ENCODE measurements at places on chromosomes 16 and 17.

DNA sequence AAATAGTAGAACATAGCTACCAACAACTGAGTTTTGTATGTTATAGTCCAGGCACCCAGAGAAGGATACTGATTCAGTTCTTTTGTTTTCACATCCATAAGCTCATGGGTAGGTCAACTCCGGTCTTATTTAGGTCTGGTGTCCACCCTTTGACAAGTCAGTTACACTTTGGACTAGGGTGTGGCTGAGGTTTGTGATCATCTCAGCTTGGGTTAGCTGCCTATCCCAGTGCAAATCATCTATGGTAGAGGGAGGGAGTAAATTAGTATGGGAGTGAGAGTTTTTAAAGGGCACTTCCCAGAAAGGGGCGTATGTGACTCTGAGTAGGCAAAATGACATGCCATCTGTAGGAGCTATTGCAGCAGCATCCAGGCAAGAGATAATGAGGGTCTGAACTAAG lies 66.1 kb downstream of the TANC2 start:
- DNase-seq = no peak

- no peak for DNase-seq
Measured at GRCh38 chr17:76213491-76213890, 26.8 kb downstream of the RNF157 start.

DNA sequence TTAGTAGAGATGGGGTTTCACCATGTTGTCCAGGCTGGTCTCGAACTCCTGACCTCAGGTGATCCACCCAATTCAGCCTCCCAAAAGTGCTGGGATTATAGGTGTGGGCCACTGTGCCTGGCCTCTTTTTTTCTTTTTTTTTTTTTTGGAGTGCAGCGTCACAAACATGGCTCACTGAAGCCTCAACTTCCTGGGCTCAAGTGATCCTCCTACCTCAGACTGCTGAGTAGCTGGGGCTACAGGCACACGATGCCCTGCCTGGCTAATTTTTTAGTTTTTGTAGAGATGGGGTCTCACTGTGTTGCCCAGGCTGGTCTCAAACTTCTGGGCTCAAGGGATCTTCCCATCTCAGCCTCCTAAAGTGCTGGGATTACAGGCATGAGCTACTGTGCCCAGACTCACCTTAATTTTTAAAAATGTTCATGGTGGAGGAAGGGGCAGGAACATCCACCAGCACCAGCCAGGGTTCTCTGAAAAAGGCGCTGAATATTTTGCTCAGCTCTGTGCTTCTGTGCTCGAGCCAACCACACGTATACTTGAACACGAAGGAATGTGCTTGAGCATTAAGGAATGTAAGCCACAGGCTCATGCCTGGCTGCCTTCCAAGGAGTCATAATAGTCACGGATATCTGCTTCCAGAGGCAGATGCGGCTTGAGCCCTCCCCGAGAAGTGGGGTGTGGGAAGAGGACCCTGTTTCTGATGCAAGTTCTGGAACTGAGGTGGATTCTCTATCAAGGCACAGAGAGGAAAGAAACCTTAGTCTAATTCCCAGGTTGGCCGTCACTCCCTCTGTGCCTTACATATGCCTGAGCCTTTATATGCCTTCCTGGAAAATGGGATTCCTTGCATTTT lies 65.5 kb upstream of the CREBBP start:
- no peak for DNase-seq

DNA sequence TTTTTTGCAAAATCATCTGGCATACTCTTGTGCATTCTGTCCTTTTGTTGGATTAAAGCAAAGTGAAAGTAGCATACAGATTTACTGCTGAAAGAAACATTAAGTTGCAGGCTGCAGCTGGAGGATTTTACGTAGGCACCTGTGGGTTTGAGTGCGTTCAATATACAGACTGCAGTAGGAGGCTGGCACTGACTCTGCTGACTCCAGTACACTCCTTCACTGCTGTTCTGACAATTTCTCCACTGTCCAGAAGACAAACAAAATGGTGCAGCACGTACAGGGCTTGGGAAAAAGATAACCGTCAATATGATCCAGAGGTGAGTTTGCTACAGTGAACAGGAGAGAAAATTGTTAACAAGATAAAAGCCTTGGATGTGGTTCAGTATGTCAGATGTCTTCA lies 73.3 kb downstream of the TANC2 start:
- DNase-seq = no peak

DNA sequence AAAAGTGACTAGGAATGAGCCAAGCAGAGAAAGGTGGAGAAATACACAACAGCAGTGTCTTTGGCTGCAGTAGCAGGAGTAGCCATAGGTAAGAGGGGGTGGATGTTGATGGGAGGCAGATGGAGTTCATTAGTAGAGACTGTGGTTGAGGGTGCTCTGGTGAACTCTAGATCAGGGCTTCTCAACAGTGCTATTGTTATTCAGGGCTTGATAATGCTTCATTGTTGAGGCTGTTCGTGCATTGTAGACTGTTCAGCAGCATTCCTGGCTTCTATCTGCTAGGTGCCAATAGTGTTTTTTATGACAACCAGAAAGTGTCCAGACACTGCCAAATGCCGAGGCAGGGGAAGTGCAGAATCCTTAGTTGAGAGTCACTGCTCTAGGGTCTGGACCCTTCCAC lies 3.6 kb downstream of the ALKBH5 start:
- no peak for DNase-seq

- no peak for DNase-seq
Measured at GRCh38 chr17:50308666-50309065, 34.4 kb downstream of the TMEM92 start.

- DNase-seq = no peak
Measured at GRCh38 chr17:62703261-62703775, 75.8 kb downstream of the MRC2 start.

DNA sequence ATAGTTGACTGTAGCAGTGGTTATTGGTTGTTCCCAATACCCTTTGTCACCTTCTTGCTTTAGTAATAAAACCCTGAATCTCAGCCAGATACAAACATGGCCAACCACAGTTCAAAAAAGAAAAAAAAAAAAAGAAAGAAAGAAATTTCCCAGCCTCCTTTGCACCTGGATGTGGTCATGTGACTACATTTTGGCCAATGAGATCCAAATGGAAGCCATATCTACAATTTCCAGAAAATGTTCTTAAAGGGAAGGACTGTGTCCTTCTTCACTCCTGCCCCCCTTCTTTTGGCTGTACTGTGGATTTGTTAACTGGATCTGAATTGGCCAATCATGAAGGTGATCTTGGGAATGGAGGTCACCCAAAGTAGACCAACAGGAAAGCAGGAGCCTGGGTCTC lies 141.9 kb downstream of the SOX9 start:
- no peak for DNase-seq

- DNase-seq = no peak
Measured at GRCh38 chr17:77565166-77565565, 393.3 kb upstream of the TNRC6C start.

- no peak for DNase-seq
Measured at GRCh38 chr17:49197346-49197998, 12.9 kb downstream of the GNGT2 start.

- no peak for DNase-seq
Measured at GRCh38 chr16:13835935-13836730, 83.8 kb upstream of the ERCC4 start.

DNA sequence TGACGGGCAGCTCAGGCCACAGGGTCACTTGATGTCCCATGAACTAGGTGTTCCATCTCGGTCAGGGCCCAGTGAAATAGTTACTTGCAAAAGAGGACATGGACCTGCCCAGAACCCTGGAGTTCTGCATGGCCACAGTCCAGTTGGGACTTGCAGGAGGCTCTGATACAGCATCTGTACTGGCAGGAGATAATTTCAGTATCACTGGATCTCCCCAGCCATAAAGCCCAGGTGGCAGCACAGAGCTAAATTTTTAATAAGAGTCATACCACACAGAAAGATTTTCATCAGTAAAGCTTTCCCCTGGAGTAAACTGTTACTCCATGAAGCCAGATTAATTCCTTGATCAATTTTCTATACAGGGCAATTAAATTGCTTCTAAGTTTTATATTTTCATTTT lies 18.0 kb upstream of the SLC16A5 start:
- no peak for DNase-seq

GRCh38 chr16:65195998-65196397 lies 74.1 kb upstream of the CDH11 start:
- DNase-seq = no peak

DNA sequence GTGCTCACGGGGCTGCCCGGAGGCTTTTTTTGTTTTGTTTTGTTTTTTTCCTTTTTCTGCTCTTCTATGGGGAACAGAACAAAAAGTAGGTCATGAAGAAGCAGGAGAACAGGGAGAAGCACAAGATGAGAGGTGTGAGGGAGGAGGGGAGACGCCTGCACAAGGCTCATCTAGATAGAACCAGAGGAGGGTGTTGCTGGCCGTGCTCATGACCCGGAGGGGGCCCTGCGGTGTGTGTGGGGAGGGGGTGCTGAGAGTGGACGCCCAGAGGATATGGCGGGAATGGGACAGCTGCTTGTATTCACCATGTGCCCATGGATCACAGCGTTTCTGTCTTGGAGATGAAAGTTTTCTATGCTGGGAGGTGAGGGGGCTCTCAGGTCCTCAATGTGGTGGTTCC lies 183.7 kb downstream of the FOXL1 start:
- no peak for DNase-seq

DNA sequence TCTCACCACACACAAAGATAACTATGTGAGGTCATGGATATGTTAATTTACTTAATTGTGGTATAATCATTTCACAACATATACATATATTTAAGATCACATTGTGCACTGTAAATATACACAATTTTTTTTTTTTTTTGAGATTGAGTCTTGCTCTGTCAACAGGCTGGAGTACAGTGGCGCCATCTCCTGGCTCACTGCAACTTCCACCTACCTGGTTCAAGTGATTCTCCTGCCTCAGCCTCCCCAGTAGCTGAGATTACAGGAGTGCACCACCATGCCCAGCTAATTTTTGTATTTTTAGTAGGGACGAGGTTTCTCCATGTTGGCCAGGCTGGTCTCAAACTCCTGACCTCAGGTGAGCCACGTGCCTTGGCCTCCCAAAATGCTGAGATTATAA lies 11.5 kb upstream of the PRSS54 start:
- DNase-seq = peak; percentile 54

DNA sequence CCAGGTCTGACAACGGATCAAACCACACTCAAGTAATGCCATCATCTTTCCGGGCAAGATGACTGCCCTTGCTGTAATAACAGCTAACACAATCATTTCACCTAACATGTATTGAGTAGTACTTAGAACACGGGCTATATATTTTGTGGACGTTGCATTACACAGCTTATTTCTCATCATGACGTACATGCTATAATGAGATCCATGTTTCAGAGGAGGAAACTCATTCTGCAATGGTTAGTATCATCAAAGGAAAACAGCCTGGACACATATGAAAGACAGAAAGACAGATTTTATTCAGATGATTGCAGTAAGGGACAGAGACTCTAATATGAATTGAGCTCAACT lies 446.7 kb downstream of the HS3ST3B1 start:
- no peak for DNase-seq

DNA sequence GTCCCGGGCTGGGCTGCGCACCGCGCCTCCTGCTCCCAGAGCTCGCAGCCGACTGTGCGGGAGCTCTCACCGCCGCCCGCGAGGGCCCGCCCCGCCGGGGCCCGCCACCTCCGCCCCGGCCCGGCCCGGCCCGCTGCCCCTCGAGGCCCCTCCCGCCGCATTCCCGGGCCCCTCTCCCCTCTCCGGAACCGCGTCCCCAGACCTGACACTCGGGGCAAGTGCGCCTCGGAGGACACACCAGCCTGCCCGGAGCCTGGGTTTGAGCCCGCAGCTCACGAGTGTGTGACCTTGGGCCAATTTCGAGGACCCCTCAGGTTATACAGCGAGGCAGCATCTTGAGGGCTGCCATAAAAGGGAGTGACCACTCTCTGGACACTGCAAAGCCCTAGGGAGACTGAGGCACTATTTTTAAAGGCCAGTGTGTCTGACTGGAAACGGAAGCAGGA lies 2.0 kb upstream of the GRIN2C start:
- DNase-seq = no peak

DNA sequence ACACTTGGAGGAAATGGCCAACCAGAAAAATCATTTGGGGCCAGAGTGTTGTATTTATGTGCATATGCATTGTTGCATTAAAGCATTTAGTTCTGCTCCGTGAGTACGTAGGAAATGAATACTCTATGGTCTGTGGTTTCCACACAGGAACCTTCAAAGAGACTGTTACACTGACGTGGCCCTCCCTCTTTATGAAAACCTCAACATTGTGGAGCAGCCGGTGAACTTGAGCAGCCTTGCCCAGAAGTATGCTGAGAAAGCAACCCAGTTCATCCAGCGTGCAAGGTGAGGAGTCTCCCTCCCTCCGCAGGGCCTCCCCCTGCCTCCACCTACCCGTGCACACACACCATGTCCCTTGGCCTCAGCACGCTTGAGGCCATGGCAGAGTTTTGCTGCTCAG lies 65.2 kb downstream of the ARSG start:
- peak; percentile 82 for DNase-seq

DNA sequence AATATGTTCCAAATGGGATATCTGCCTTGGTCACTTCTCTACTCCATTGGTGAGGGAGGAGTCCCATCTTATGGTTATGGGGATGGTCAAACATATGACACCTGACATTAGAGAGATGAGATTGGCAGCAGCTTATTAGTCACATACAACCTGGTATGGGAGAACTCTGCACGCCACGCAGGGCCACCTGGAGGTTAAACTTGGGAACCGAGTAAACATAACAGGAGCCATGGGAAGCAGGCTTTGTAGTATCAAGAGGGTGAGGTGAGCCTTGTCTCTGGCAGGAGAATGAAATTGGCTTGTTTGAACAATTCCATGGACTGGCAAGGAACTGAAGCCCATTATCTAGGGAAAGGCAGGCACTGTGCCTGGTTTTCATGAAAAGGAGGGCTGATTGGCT lies 238.7 kb upstream of the ELAC2 start:
- no peak for DNase-seq

- DNase-seq = no peak
Measured at GRCh38 chr16:59950431-59950830, 1216.3 kb upstream of the GOT2 start.

- DNase-seq = no peak
Measured at GRCh38 chr16:69260019-69260418, 51.1 kb upstream of the VPS4A start.

GRCh38 chr16:82358606-82359221 lies 188.7 kb upstream of the MPHOSPH6 start:
- DNase-seq = no peak

GRCh38 chr16:85296859-85297660 lies 184.8 kb upstream of the CIBAR2 start:
- DNase-seq = peak; percentile 53

GRCh38 chr17:38918129-38918913 lies 7.1 kb upstream of the LASP1NB start:
- no peak for DNase-seq

DNA sequence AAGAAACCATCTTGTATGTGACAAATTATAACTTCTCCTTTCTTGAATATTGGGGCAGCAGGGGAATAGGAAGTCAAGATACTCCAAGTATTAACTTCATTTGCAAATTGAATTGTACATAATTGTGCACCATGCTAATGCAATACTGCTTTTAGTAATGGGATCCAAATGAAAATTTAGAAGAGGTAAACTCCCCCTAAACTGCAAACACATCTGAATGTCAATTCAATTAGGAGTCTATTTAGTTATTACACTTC lies 4.5 kb downstream of the STAT5B start:
- DNase-seq = no peak

- no peak for DNase-seq
Measured at GRCh38 chr17:73359987-73360410, 48.2 kb upstream of the CDC42EP4 start.
